Stimulated activated CD8-positive, alpha-beta memory T cell treated with anti-CD3 and anti-CD28 coated beads, Interleukin-4, amount 100 ng/mL, for 1 hour (primary cell): ENCODE measurements at places on chromosomes 5 and 9.

- no peak for DNase-seq
Measured at GRCh38 chr9:1273859-1274258, 223.7 kb downstream of the DMRT2 start.

DNA sequence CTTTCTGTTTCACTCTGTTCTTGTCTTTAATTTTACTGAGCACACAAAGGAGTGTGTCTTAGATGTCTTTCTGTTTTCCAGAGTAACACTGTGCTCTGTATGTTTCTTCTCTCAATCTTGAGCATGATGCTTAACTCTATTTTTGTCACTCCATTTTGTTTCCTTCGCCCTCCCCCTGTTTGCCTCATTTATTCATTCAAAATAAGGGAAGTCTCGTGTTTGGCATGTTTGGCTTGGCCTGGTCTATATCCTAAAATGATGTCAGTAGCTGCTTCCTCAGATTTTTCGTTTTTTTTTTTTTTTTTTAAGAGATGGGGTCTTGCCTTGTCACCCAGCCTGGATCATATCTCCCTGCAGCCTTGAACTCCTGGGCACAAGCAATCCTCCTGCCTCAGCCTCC lies 22.0 kb downstream of the ZNF618 start:
- no peak for DNase-seq

GRCh38 chr9:4796988-4797853 lies 4.5 kb downstream of the RCL1 start:
- DNase-seq, result no peak

DNA sequence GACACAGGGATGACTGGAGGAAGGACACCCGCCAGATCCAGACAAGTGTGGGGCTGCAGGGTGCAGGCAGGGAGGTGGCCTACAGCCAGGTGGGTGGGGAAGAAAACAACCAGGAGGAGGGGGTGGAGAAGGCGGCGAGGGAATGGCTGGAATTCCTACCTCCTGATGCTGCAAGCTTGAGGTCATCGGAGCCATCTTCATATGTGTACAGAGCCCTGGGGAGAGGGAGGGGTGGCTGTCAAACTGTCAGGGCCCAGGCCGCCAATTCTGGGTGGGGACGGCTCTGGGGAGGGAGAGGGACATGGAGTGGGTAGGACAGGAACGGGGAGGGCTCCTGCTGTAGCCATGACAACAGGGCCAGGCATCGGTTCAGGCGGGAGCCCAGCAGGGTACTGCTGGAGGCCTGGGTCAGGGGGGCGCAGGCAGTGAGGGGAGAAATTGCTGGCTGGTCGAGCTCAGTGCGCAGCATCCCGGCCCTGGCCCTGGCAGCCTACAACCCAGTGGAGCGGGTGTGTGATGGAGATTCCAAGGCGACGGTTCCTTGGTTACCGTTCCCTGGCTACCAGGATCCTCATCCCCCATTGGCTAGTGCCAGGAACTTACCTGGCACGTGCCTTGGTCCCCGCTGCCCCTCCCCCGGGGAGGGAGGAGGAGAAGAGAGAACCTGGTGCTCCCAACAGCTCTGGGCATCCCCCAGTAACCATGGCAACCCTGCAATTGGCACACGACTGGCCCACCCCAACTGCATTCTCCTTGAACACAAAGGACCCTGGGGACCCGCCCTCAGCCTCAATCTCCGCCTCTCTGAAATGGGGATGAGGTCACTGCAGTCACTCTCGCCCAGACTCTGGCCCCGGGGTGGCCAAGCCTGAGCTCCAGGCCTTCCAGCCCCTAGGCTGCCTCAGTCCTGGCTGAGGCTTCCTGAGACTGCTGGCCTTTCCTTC lies 4.5 kb downstream of the DBN1 start:
- DNase-seq, result no peak

- DNase-seq, result no peak
Measured at GRCh38 chr5:1004461-1005248, 3.9 kb upstream of the NKD2 start.

DNA sequence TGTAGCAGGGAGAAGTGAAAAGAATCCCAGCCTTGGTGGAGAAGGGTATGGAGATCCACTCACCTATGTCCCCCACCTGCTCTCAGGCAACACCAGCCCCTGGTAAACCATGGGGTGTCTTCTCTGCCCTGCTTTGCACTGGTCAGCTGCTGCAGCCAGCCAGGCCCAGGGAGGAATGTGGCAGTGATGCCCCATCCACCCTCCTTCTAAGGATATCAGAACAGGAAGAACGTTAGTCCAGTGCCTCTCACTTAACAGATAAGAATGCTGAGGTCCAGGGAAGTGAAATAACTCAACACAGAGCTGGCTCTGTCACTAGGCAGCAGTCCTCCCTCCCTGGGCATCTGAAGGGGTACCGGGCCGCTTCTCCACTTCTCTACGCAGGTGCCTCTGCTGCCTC lies 9.7 kb upstream of the PPIC start:
- no peak for DNase-seq

DNA sequence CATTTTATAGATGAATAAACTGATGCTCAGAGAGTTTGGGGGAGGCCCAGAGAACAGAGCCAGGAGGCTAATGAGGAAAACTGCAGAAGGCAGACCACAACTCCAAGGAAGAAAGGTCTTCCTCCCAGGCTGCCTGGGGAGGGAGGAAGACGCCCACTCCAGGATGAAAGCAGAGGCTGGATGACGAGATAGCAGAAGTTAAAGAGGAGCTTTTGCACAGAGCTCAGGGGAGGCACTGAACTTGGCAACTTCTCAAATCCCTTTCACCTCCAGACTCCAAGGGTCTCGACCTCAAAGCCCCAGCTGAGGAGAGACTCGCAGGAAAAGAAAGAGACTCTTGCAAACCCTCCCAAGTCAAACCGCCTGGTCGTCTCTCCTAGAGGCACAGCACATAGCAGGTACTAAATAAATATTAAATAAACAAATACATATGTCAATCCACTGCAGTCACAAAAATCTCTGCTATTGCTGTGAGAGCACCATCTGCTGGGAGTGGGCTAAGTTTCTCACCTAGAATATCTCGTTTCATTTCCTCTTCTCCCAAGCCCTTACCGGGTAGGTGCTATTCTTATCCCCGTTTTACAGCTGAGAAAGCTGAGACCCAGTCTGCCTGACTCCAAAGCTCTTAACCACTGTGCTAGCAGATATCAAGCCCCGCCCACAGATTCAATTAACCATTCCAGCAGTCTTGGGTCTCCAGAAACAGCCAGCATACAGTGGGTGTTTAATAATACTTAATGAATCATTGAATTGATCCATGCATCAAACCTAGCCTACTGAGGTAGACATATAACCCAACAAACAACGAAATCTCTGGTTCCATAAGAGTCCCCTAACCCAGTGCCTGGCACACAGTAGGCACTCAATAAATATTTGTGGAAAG lies 97.8 kb upstream of the HAND1 start:
- DNase-seq, result no peak

DNA sequence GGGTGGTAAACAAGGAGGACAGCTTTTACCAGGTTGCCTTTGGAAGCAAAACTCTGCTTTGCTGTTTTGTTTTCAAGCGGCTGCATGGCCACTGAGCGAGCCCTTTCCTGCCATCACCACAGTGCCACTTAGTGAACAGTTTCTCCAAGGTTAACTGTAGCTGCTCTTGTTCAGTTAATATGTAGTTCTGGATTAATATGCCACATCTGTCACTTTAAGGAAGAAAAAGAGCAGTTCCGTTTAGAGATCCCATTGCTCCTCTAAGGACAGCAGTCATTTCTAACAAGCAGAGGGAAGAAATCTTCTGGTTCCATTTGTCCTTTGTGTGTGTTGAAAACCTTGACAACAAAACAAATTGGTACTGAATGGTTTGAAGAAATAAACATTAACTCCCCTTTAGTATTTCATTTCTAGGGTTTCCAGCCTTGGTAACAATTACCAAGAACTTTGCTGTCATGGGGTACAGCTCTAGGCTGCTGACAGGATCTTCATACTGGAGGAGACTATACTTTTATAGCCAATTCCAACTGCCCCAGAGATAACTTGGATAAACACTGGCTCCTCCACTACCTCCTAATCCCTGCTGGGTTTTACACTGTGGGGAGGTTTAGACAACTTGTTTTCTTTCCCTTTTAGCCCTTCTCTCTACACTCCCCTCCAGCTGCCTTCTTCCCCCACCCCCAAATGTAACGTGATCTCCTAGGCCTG lies 10.3 kb upstream of the ABL1 start:
- no peak for DNase-seq

DNA sequence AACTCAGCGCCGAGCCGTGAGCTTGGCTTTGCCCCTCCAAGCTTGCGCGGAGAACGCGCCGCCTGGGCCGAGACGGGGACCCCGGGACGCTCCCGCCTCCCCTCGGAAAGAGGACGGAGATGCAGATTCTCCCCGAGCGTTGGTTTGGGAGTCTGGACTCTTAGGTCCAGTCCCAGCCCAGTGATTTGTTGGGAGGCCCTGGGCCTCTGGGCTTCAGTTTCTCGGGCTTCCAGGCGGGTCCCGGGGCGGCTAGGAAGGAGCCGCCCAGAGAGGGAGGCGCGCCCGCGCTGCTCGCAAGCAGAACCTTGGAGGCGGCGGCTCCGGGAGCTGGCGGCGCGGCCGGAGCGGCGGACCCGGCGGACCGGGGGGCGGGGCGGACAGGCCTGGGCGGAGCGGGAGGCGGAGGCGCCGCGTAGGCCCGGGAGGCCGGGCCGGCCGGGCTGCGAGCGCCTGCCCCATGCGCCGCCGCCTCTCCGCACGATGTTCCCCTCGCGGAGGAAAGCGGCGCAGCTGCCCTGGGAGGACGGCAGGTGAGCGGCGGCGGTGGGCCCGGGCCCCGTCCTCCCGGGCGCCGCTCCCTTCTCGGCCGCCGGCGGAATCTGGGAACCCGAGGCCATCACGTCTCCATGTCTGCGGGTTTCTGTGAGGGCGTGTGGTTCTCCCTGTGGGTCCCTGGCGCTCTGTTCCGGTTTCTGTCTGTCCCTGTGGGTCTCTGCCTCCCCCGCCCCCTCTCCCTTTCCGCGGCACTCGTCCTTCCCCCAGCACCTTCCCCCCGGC lies at the start of gene B4GALT7:
Gene B4GALT7 (plus strand): TSS at position 402 of the 777 bp plus-strand sequence. CDS start 79 bp downstream, at position 481.
- DNase-seq, result peak; percentile 68

GRCh38 chr9:125888211-125888610 lies 141.0 kb downstream of the PBX3 start:
- DNase-seq, result no peak
